ELF-1 (cell line): ENCODE measurements at places on chromosomes 5 and 9.

- no peak for DNase-seq
These were observed 126.5 kb upstream of the BNC2 start for GRCh38 chr9:16996901-16997491.

- DNase-seq = no peak
These were observed 87.4 kb downstream of the ZNF608 start for GRCh38 chr5:124658867-124659557.

GRCh38 chr9:81492710-81493447, 196.5 kb downstream of the TLE1 start:
- DNase-seq = no peak

DNA sequence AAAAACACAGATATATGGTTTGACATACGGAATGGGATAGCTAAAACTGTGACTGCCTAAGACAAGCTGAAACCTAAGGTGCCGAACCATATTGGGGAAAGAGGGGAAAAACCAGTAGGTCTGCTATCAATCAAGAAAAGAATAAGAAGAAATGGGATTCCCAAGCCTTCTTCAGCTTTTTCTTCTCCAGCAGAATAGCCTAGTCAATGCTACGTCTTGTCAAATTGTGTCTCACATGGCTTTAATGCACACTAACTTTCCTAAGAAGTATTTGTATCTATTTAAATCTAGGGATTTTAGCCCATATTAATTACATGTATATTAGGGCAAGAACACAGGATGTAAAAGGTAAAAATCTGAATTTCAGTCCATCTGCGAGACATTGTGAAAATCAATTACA, 797 bp upstream of the FBXO38 start:
- DNase-seq = no peak

- no peak for DNase-seq
These were observed 8.7 kb downstream of the CLTB start for GRCh38 chr5:176407456-176408251.

GRCh38 chr5:75640395-75640794, 29.1 kb downstream of the ANKDD1B start:
- no peak for DNase-seq

- no peak for DNase-seq
These were observed 25.7 kb upstream of the CDKN2AIPNL start for GRCh38 chr5:134437340-134437846.

DNA sequence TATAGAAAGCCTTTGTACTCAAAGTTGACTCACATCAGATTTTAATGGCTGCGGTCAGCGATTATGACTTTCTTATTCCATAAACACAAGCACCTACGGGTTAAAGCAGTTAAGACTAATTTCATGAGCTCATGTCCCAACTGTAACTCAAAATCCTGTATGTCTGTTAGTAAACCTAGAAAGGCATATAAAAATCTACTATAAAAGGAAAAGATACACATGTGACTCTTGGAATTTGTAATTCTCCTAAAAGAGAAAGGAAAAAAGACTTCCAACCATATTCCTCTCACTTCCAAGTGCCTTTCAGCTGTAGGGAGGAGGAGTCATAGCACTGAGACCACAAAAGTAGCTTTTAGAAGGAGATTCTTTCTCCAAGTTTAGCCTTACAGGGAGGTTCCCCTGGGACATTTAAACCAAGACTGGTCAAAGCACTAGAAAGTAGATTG, 129.1 kb downstream of the EBF1 start:
- no peak for DNase-seq

DNA sequence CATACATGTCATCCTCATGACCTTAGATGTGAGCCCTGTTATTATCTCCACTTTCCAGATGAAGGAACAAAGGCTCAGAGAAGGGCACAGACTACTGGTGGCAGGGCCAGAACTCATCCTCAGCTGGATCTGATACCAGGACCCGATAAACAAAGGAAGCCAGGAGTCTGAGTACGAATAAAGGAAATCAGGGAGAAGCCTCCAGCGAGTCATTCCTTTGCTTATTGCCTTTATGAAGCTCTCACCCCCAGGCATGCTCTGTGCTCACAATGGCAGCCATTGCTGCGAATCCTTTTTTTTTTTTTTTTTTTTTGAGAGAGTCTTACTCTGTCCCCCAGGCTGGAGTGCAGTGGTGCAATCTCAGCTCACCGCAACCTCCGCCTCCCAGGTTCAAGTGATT, 130.1 kb downstream of the GAPVD1 start:
- no peak for DNase-seq

DNA sequence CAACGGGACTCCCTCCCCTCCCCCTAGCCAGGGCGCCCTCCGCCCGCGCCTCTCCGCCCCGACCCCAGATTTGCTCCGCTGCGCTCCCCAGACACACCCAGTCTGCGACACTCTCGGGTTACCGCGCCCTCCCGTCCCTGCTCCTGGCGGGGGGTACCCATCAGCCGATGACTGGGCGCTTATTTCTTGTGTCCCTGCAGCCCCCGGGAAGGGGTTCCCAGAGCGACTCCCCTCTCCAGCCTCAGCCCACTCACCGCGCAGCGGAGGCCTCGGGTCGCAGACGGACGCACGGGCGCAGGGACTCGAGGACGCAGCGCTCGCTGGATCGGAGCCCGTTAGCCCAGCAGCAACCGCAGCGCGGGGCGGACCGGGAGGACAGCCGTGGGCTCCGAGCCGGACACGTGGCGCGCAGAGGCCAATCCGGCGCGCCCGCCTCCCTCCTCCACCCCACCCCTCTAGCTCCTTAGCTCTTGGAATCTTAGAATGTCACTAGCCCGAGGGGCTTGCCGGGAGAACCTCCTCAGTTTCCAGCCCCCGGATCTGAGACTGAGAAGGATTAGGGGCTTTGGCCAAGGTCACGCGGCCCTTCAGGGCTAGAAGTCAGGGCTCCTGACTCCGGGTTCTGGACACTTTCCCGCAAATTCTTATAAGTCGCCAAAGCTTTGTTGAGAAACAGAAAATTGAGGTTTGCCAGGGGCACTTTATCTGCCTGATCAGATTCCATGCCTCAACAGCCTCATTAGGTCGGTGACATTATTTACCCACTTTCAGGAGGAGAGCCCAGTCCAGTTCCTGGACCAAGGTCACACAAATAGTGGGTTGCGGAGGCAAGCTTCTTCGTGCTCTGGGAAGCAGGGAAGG, at the start of gene ANXA6:
Gene ANXA6, minus strand, starts transcription at position 354 of the 861 bp plus-strand sequence. CDS start 9,878 bp downstream, outside the sequence.
- peak; percentile 96 for DNase-seq

DNA sequence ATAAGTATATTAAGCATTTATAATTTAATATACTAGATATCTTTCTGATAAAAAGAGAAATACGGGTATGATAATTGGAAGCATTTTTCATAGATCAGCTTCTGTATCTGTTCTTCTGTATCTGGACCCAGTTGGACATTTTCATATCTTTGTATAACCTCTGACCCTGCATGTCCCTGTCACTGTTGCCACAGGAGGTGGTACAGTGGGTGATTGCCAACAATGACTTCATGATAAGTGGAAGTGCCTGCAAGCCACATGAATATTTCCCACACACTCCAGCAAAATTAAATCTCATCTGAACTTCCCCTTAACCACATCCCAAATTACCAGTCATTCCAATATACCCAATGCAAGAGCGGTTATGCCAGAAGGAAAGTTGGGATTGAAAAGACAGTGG, 376.4 kb downstream of the ARRDC3 start:
- no peak for DNase-seq

GRCh38 chr5:115573133-115573532, 28.6 kb upstream of the FEM1C start:
- DNase-seq = no peak

- no peak for DNase-seq
These were observed 282.5 kb upstream of the SMARCA2 start for GRCh38 chr9:1732670-1733069.

DNA sequence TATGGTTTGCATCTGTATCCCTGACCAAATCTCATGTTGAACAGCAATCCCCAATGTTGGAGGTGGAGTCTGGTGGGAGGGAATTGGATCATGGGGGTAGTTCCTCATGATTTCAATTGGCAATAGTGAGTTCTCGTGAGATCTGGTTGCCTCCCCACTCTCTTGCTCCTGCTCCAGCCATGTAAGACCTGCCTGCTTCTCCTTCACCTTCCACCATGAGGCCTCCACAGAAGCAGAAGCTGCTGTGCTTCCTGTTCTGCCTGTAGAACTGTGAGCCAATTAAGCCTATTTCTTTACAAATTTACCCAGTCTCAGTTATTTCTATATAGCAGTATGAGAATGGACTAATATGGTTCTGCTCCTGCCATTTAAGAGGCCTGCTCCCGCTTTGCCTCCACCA, 32.9 kb downstream of the SCAI start:
- DNase-seq = no peak

DNA sequence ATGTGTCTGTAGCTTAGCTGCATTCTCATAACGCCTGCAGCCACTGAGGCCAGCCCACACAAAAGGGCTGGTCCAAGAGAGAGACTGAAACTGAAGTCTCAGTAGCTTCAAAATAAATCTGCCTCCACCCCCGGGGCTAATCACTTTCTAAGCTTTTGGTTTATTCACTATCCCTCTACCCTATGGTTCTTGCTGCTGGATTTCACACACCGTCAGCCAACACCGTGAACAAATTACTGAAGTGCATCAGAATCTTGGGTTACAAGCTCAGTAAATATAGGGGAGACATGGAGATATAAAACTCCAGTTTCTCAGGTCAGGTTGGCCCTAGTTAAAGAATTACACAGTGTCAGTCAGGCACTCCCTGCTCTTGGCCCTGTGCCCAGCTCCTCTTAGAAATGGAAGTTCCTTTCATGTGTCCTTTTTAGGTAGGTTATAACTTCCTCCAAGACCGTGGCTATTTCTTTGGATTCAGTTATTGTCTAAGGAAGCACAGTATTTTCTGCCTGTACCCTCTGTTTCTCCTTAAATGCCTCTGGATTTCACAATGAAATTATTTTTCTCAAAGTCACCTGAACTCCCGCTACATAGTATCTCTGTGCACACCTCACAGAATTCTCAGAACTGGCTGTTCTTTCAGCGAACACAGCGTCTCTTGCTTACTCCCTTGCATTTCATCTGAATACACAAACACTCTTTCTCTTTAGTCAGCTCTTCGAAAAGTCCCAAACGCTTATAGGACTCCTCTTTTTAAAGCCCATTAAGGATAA, 112.5 kb downstream of the FAM174A start:
- no peak for DNase-seq

DNA sequence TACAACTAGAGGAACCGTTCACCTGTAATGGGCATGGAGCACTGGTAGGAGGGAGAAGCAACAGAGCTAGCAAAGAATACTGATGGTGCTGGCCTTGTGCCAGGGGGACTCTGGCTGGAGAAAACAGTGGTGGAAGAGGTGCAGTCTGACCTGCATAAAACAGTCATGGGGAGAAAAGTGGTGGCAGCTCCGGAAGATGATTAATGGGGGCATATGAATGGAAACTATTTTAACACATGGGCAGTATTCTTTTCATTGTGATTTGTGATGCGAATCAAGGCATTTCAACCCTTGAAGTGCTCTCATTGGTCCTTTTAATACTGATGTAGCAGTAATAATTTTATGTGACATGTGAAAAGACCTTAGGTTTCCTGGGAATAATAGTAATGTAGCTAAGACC, 219.6 kb downstream of the ADAMTS6 start:
- no peak for DNase-seq

DNA sequence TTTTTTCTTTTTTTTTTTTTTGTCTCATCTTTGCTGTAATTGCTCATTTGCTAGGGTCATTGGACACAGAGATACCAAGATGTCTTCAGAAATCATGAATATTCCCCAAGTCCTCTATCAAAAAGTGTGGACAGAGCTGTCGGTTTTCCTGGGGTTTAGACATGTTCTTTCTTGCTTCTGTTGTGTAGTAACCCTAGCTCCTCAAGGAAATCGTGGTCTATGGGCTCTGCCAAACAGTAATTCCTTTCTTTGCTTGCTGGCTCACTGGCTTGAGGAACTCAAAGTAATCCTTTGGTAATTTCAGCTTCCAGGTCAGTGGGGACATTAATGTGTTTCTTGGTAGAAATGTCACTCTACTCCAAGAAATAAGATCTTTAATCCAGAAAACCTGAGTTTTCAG, 101.7 kb downstream of the TMC1 start:
- no peak for DNase-seq
